ENCODE measurements at places on chromosomes 7 and 10. TPM values are rescaled to one million over a fixed set of nuclear protein-coding genes. Genes with fewer than 3 reads are reported as not detected.

DRGX gene
- total RNA-seq = 0.26 TPM

AQP1 gene
- 70.9 TPM for total RNA-seq

UPP1 gene
- 2.4 TPM for total RNA-seq

LRGUK gene
- total RNA-seq = 2.5 TPM

LRRTM3 gene
- total RNA-seq = 0.85 TPM

OR2A5 gene
- total RNA-seq = not detected

PNLIPRP3 gene
- total RNA-seq = not detected

NYAP1 gene
- total RNA-seq = 1.6 TPM

RAB19 gene
- 1.7 TPM for total RNA-seq

HOXA11 gene
- 9.3 TPM for total RNA-seq

- DNase-seq = no peak
Observed at GRCh38 chr10:128230401-128230800, 104.2 kb upstream of the MKI67 start.

DNA sequence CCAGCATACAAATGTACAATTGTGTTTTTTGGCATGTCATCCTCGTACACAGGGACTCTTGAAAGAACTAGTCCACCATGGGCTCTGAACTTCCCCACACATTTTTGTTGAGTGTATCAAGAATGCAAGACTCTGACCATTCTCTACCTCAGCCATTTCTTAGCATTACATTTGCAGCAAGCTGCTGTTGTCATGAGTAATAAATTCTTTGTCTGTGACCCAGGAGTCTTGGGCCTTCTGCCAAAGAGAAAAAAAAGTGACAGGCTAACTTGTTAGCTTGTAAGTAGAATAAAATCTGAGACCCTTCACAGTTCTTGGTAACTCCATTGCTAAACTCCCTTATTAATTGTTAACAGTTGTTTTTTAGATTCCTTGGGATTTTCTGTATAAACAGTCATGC, 542.3 kb upstream of the MBL2 start:
- DNase-seq = peak; percentile 63

DNA sequence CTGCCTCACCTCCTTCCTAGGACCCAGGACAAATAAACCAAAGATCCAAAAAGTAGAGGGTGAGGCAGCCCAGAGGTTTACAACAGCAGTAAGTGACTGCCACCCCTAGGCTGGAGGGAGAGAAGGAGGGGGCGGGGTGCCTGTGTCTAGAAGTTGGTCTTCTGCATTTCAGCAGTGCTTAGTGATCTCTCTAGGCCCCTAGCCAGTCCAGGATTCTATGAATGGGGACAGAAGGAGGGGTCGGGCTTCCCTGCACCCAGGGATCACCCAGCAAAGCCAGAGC, 62.8 kb upstream of the KDM7A start:
- DNase-seq = no peak

DNA sequence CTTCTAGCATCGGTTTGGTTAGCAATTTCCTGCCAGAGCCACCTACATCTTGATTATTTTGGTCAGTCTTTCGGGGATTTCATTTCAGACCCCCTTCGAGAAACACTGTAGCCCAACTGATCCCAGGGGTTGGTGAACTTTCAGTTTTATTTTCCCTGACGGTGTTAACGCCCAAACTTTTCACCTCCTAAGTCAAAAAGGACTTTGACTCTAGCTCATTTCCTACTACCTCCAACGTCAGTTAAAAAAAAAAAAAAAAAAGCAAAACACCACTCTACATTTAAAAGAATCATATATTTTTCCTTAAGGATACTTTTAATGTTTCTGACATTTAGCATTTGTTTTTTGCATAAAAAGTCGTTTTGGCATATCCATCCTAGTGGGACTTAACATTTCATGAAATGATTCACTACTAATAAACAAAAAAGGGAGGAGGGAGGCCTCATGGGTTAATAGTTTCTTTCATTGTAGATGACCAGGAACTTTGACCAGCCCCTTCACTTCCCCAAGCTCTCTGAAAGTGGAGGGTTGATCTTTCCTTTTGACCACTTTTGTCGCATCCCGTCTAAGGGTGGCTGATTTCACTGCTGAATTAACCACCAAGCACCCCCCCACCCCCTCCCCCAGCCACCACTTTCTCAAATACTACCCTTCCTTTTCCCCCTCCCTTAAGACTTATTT, 764 bp upstream of the TCF7L2 start:
- no peak for DNase-seq

- no peak for DNase-seq
Observed at GRCh38 chr10:87684001-87684638, 24.4 kb downstream of the PAPSS2 start.

- no peak for DNase-seq
Observed at GRCh38 chr10:125164421-125164820, 4.1 kb upstream of the CTBP2 start.

GRCh38 chr10:24162206-24162985, 46.5 kb upstream of the KIAA1217 start:
- no peak for DNase-seq

DNA sequence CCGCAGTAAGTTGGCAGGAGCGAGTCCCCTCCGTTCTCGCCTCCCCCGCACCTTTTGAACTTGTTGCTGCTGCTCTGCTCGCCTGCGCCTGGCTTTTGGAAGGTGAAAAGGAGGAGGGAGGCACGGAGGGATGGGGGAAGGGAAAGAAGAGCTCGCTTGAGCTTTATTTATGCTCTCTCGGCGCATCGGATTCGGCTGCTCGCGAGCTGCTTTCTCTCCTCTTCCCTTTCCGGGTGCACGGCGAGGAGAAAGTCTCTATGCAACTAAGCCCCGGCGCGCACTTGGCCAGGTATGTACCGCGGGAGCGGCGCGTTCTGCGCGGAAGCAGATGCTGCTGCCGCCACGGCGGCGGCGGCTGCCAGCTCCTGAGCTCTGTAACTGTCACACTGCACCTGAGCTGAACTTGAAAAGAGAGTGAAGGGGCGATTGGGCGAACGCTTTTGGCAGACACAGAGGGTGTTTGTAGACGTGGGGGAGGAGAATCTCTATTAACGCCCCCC, 551 bp downstream of the KCND2 start:
- DNase-seq = peak; percentile 45

DNA sequence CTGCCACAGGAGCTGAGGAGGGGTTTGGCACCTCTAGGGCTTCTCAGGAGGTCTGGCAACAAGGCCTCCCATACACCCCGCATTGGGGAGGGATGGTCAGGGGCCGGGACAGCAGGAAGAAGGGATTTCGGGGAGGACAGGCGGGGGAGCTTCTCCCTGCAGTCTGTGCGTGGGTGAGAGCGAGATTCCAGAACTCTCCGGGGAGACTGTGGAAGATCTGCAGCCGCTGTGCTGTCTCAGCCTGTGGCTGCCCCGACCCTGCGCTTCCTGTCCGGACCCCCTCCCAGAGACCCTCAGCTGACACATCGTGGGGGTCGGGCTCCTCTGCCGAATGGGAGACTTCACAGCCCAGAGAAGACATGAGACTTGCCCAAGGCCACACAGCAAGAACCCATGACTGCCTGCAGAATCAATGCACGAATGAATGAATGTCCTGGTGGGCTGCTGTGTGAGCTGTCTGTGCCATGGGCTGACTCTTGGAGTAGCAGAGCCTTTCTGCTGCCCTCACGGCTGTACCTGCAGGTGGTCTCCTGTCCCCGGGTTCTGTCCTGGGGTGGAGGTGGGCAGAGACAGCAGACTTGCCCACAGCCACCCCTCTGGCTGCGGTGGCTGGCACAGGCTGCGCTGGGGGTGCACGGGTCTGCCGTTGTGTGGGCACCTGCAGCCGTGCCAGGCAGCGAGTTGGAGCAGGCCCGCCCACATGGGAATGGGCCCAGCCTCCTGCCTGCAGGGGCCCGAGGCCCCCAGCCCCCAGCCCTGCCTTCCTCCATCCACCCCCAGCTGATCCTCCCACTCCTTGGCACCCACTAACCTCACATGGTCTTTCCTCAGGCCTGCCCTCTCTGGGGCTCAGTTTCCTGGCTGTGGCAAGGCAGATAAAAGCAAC, 16.3 kb upstream of the LFNG start:
- DNase-seq = no peak

DNA sequence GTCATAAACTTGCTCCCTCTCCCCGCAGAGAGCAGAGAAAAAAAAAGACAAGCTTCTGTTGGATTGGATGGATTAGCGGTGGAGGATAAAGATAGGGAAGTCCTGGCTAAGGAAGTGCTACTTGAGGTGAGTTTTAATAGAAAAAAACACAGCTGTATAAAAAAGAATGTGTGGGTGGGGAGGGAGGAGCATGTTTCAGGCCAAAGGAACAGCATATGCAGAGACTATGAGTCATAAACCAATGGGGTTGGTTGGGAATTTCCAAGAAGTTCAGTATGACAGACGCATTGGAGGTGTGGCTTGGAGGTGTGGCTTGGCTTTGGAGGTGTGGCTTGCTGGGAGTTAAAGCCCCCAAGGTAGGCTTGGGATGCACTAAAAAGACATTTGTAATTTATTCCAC, 103.0 kb upstream of the LSM8 start:
- DNase-seq = no peak

- DNase-seq = no peak
Observed at GRCh38 chr10:72099600-72099921, 11.2 kb upstream of the SPOCK2 start.

- no peak for DNase-seq
Observed at GRCh38 chr10:22646388-22646853, 68.0 kb downstream of the PIP4K2A start.

DNA sequence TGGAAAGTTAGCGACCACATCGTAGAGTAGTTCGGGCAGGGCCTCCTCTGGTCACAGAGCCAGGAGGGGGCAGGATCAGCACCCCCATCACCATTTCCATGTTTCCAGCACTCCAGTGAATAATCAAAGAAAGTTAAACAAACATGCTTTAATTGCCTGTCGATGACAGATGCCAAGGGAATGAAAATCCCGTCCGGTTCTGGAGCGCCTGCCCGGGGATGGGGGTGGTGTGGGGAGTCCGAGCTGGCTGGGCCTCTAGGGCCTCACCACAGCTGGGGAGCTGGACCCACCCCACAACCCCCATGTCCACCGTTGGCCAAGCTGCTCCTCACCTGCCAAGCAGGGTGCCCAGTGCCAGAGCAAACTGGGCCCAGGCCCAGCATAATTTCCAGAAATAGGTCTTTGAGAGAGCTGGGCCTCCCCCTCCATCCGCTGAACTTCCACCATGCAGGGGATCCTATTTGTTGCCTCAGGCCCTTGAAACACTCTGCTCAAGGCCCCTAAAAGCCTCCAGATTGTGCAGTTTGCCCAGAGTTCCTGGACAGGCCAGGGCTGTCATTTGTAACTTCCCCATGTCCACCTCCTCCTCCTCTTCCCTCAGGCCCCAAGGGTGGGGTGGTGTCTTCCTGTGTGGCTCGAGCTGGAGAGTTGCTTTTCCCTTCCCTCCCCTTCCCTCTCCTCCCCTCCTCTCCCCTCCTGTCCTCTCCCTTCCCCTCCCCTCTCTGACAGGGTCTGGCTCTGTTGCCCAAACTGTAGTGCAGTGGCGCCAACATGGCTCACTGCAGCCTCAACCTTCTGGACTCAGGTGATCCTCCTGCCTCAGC, 101.0 kb downstream of the MYL10 start:
- no peak for DNase-seq

DNA sequence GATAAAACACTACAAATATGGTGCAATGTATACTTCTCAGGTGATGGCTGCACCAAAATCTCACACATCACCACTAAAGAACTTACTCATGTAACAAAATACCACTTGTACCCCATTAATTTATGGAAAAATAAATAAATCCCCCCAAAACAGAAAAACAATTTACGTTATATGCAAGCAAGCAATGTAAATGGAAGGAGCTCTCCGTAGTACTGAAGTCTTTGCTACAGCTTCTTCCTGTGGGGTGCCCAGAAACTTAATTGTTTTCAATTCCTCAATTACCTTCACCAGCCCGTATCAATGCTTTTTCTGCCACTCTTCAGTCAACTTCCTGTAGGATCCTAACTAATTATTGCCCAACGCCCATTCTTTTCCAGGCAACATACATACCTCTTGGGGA, 138.1 kb downstream of the RELN start:
- no peak for DNase-seq

GRCh38 chr7:14842523-14842922, 60.0 kb downstream of the DGKB start:
- DNase-seq = no peak

- DNase-seq = no peak
Observed at GRCh38 chr7:30771880-30772425, 736 bp downstream of the MINDY4 start.

- no peak for DNase-seq
Observed at GRCh38 chr7:50851451-50851850, 68.8 kb upstream of the GRB10 start.

DNA sequence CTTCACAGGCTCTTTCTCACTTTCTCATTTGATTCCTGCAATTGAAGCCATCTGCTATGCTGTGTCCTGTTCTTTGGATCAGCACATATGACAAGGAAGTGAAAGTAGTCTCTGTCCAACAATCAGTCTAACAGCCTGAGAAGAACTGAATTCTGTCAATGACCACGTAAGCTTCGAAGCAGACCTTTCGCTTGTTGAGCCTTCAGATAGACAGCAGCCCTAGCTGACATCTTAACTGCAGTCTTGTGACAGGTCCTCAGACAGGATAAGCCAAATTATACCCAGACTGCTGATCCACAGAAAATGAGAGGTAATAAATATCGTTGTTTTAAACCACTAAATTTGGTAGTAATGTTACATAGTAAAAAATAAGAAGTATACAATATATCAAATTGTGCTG, 691.0 kb upstream of the LRRTM3 start:
- no peak for DNase-seq

- peak; percentile 21 for DNase-seq
Observed at GRCh38 chr10:115355162-115355760, 262.1 kb downstream of the ATRNL1 start.

- no peak for DNase-seq
Observed at GRCh38 chr7:49635800-49636199, 137.6 kb upstream of the VWC2 start.

DNA sequence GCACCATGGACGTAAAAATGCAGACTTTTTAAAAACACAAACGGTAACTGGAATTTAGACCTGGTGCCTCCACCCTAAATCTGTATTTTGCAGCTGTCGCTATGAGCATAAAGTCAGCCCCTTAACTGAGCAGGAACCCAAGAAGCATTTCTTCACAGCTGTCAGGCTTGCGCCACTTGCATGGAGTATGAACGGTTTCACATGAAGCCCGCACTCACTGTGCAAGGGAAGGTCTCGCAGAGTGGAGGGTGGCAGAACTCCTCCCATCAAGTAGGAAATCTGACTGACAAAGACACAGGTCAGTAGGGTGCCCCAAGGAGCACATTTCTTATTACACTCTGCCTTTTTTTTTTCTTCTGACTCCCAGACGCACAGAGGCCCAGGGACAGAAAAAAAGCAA, 58.5 kb downstream of the ELMO1 start:
- DNase-seq = no peak

DNA sequence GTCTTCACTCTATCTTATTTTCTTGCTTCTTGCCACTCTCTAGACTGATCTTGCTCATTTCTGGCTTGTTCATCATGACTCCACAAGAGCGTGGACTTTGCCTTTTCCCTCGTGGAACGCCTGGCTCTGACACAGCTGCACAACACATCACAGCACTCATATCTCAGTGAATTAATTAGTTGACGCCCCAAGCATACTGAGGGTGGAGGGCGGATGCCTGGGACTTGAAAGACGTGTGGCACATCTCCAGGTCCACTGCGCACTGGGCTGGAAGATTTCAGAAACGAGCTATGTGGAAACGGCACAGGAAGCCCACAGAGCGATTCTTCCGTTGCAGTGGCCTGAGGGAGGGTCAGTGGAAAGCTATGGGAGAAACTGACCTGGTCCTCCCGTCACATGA, 23.6 kb upstream of the PLEKHA1 start:
- DNase-seq = no peak
